ENCODE measurements at places on chromosomes 2 and 18.
A peak's percentile ranks its signal among the peaks of the same experiment; 100 is the strongest.

- DNase-seq: no peak
Measured at GRCh38 chr2:201269764-201270163, 9.4 kb downstream of the CASP8 start.

DNA sequence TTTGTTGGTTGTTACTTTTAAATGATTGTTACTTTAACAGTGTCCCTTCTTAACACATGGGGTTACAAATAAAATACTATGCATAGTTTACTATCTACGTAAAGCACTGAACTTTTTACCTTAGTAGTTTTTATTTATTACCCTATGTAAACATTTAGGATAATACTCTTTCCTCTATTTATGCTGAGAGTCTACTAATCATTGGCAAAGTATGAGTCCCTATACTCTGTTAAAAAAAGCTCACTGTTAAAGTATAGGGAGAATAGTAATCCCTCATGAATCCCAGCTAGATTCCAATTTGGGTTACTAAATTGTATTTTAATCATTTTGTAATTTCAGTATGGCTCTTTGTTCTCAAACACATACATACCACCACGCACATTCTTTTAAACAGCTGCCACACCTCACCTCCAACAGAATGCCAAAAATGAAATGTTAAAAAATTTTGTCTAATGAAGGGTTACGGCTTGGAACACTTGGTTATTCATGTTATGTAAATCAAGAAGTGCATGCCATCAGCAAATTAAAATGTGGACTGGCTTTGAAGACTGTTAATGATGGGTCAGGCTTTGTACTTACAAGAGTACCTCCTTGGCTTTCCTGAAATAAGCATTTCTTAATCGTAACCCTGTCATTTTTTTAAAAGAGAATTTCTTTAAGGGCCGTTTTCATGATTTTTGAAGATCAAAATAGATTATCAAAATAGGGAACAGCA is 104.9 kb downstream of the TMEM247 start:
- DNase-seq: no peak

DNA sequence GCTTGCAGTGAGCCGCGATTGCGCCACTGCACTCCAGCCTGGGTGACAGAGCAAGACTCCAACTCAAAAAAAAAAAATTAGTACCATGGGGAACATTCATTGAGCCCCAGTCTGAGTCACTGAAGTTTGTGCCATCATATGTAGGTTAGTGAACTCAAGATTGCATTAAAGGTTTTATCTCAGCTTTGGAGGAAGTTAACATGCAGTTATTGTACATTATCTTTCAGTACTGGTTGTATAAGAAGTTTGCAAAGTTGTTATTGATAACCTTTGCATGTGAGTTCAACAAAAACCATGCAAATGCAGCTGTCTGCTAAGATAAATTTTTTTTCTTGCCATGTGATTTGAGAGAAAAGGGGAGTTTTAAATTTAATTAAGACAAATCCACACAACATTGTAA is 95.7 kb downstream of the MEIS1 start:
- no peak for DNase-seq

GRCh38 chr2:178320011-178320585 is 125.8 kb downstream of the OSBPL6 start:
- no peak for DNase-seq

DNA sequence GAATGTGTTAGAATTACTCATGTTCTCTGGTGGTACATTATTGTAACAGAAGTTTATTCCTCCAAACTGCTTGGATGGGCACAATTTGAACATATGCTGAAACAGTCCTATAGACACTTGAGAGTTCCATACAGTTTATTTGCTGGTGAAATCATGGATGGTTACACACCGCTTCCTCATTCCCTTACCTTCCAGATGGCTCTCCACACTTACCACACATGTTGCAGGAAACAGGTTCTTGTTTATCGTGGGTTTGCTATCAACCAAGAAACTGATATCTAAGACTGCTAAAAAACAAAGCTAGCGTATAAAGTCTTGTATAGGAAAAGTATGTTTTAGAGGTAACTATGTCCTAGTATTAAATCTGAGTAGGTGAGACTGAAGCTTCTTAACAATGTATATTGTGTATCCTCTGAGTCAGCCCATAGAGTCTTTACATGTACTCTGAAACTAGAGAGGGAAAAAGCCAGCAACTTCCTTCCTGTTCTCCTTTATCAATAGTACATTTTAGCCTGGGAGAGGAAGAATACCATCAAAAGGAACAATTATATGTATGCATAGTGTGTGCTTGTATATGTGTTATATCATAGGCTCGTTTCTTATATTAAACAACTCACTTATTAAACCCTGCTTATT is 313.1 kb downstream of the PLCL1 start:
- DNase-seq: no peak

DNA sequence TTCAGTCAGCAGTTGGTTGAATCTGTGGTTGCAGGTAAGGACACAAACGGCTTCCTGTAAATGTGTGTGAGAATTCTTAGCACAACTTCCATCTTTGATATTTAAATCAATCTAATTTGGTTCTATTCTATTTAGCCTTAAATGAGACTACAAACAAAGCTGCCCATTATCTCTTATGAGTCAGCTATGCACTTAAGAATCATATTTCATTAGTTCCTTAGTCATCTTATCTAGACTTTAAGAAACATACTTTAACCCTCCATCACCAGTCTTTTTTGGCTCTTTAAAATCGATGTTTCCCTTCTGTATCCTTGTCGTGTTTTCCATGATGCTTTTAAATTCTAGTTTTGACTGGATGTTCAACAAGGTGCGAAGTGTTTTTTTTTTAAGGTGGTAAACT is 114.4 kb upstream of the TMEM200C start:
- DNase-seq: no peak

DNA sequence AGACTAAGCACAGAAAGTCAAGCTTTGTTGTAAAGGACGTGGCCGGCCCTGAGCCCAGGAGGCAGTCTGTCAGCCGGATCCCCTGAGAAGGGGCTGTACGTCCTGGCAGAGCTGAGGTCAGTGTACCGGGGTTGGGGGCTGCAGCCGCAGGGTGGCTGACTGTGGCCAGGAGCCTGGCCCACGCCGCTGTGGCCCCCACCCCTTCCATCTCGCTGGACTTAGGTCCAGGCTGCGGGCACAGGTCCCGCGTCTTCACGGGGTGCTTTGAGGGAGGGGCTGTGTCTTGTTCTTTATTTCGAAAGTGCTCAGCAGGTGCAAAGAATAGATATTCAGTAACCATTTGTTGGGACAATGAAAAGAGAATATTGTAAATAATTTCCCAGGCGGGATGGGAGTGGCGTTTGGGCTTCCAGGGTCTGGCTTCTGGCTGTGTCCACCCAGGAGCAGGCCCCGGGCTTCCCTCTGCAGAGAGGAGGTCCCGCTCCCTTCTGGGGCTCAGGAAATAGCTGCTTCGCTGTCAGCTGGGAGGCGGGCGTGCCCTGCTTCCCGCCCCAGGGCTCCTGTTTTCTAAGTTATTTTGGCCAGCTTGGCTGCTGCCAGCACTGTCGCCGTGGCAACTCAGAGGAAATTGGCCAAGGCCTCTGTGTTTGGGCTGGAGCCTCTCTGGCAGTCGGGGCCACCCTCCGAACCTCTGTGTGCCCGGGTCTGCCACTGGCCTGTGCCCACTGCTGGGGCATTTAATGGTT is 7.4 kb downstream of the NFATC1 start:
- peak; percentile 40 for DNase-seq

DNA sequence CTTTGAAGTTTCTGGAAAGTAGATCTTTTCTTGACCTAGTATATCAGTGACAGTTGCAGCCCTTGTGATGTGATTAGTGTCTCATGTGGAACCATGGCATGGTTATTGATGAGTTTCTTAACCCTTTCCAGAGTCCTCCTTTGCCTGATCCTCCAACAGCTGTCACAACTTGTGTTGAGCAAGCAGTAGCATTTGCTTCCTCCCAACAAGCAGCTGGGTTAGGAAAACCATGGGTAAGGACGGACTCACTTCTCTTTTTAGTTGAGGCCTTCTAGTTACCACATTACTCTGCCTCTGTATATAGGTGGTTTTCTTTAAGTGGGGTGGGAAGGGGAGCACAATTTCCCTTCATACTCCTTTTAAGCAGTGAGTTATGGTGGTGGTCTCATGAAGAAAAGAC is 96.3 kb downstream of the XRCC5 start:
- DNase-seq: no peak

DNA sequence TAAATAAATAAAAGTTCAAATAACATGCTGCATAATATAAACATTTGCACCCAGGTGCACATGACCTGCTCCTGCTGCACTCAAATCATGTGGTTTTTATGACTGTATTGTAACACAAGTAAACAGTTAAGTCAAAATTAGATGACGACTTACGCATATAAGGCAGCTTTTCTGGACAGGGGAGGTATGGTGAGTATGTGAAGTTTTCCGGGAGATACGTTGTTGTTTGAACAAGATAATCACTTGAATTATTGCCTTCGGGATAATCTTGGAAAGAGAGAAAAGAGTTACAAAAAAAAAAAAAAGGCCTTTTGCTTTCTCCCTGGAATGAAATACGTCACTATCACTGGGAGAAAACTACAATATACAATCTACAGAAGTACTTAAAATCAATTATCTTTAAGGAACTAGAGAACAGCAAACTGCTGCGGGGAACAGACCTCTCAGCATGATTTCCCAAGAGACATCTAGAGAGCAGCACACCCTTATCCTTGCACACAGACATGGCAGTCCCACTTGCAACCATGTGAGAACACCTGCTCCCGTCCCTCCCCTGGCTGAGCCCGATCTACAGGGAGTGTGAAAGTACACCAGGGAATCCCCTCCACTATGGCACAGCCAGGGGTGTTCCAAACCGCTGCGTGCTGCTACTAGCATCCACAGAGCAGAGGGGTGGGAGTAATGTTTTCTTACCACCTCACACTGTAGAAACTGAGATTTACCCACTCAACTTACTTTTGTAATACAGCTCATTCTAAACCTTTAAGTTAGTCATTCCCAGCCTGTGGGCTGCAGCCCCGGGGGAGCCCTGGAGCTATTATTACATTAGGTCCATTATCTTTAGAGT is 26.3 kb downstream of the B4GALT6 start:
- DNase-seq: no peak

- no peak for DNase-seq
Measured at GRCh38 chr2:171069286-171069956, 91.3 kb downstream of the TLK1 start.

DNA sequence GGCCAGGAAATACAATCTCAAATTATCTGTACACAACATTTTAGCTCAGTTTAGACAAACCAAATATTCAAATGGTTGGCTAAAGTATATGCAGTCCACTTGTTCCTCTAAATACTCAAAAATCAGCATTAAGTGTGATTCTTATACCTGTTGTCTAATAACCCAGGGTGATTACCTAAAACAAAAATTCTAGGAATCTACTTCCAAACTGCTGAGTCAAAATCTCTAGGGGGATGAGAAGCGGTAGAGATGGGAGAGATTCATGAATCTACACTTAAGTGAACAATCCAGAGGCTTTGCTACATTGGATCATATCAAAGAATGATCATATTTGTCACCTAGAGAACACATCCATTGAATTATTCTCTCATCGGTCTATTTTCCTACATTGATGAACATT is 420.9 kb upstream of the PKDCC start:
- DNase-seq: no peak

- no peak for DNase-seq
Measured at GRCh38 chr2:103153580-103154284, 391.9 kb downstream of the TMEM182 start.

GRCh38 chr2:227455200-227455599 is 16.8 kb upstream of the AGFG1 start:
- no peak for DNase-seq

DNA sequence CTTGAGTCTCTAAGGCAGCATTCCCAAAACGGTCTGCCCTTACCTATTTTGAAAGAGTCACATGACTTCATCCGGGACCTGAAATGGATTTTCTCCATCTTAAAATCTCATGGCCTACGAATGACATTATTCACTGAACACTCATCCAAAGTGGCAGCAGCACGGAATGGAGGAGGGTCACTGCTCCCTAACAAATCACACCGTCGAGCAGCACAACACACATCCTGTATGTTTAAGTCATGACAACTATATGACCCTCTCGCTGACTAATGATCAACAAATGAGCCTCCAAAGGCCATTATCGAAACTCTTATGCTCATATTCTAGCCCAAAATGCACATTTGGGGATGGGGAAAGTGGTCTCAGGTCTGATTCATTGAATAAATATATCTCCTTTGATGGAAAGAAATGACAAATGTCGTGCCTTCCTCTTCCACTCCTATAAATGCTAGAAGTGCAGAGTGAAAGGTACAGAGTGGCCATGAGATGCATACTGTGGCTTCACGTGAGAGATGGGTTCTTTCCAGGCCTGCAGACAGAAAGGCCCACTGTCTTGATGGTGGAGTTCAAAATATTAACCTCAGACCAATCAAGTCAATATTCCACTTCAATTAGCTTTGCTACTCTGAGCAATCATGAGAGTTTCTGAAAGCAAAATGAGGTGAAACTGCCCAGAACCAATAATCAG is 70.8 kb downstream of the C2orf76 start:
- DNase-seq: no peak

DNA sequence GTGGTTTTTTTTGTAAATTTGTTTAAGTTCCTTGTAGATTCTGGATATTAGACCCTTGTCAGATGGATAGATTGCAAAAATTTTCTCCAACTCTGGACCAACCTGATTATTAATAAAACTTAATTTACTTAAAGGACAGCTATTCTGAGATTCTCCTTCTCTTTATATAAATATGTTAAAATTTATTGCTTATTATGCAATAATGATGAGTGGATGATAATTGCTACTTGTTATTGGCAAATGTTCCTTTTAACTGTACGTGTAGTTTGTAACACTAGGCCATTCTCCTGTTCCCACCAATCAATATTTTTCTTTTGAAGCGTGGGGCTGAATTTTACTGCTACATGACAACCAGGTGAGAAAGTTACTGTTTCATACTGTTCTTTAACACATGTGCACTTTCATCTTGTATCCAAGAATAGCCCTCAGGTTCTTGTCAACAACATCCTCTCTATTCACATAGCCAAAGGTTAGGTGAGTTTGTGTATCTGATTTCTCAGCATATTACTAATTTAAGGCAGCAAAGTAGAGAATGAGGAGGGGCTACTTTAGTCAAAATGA is 16.6 kb upstream of the STK17B start:
- DNase-seq: no peak

DNA sequence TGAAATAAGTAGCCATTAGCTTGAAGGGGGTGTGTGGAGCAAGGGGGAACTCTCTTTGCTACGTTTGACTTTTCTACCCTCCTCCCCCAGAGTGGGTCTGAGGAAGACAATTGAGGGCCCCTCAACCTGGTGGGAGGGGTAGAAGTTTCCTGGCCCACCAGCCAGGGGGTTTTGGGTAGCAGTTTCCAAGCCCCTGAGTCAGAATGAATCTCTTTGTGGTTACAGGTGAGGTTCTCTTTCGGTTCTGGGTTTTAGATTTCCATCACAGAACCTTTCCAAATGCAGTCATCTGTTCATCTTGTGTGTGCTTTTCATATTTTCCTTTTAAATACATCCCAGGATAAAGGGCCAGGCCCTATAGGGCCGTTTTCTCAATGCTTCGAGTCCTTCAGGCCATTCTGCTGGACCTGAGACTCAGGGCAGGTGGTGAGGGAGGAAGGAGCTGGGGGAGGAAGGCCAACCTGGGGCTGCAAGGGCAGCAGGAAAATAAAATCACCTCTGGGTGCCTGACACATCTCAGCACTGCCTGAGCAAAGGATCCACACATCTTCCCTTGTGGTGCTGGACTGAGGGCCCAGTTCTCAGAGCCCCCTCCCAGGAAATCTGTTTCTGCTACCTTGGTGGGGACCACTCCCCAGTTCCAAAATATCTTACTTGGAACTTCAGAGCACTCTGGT is 4.7 kb downstream of the LBH start:
- no peak for DNase-seq

- DNase-seq: no peak
Measured at GRCh38 chr2:157315901-157316300, 9.7 kb downstream of the ERMN start.
